RPMI7951 (cell line): ENCODE measurements at places on chromosomes 1 and 21.

DNA sequence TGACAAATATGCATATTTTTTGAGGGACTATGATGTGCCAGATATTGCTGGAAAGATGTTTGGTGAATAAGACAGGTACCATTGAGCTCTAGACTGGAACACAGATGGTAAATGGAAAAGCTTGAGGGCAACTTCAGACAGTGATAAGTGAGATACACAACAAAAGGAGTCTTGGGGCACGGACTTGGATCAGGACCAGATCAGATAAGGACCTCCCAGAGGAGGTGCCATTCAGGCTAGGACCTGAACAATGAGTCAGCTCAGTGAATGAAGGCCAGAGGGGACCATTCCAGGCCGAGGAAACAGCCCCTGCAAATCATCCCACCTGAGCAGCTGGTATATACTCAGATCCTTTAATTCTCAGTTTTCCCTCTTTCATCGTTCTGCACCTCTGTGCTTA is 1.8 kb upstream of the KCNJ15 start:
- DNase-seq = peak; percentile 93

DNA sequence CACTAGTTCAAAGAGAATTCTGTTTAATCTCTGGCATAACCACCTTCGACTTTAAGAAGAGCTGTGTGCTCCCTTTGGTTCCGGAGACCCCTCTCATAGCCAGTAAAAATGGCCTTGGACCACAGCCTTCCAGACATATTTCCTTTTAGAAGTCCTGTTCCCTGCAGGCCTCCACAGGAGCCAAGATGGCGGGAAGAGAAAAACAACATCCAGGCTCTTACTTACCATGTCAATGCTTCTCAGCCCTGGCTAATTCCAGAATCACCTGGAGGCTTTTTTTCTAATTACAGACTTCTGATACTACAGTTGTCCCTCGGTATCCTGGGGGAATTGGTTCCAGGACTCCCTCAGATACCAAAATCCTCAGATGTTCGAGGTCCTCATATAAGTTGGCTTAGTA is 362.5 kb downstream of the PBX1 start:
- no peak for DNase-seq

GRCh38 chr1:226408285-226409184 is 642 bp upstream of the PARP1 start:
- DNase-seq = no peak

GRCh38 chr1:192382758-192383157 is 66.0 kb downstream of the RGS21 start:
- no peak for DNase-seq

DNA sequence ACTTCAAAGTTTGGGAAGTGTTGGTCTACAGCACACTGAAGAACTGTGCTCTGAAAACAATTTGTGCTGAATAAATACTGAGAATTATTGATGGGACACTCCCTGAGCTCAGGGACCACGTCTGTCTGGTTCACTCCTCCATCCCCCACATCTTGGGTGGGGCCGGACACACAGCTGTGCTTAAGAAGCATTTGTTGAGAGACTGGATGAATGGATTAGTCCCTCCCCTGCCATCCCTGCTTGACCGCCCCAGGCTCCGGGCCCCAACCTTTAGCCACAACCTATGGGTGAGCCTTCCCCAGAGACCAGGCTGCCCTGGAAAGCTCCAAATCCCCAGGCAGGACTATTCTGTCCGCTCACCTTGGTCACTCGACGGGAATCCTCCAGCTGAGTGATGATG is 7.5 kb downstream of the TRIM63 start:
- no peak for DNase-seq

DNA sequence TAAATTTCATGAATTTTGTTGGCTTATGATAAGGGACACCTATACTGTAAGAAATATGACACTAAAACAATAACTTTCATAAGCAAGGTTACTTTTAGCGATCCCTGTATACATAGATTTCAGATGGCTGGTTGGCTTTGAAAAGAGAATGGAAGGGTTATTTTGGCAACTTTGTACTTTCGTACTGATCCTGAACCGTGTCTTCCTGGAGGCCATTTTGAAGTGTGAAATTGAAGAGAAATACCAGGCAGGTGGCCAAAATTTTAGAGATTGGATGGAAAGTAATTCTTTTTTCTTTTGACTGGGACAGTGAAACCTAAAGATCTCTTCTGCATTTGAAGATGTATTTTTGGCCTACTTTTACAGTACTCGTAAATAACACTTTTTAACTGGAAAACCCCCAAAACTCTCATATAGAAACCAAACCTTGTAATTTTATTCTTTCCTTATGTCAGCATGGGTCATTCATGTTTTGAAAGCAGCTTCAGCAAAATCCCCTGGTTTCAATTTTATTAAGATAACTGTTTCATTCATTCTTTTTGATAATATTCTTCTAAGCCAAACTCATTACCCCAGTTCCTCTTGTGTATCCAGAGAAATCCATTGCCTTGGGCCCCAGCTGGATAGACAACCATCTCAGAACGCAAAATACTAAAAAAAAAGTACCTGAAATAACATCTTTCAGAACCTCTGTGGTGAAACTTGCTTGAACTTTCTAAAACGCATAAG is 38.4 kb upstream of the ZNF281 start:
- DNase-seq = no peak

- DNase-seq = no peak
Observed at GRCh38 chr1:11450310-11450709, 28.6 kb upstream of the DISP3 start.

DNA sequence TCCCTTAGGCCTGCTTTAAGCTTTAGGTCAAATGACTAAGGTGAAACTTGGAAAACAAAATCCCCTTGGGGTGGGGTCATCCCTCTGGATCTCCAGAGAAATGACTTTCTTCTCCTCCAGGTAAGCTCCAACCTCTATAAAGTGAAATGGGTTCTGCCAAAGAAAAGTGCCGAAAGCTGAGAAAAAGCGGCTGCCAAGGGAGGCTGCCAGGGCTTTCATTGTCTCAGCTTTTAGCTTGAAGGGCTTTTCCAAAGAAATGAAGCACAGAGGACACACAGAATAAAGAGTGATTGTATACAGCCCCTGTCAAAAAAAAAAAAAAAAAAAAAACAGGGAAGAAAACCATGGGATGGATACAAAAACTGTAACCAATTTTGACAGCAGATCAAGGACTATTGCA is 126.9 kb downstream of the TGFBR3 start:
- no peak for DNase-seq

- DNase-seq = no peak
Observed at GRCh38 chr1:1430992-1431844, 4.3 kb upstream of the VWA1 start.

GRCh38 chr1:197250616-197251015 is 17.4 kb upstream of the CRB1 start:
- DNase-seq = no peak

GRCh38 chr1:38549191-38549590 is 310.4 kb downstream of the RRAGC start:
- no peak for DNase-seq

- DNase-seq = no peak
Observed at GRCh38 chr1:210525716-210526454, 197.2 kb downstream of the HHAT start.

- no peak for DNase-seq
Observed at GRCh38 chr1:92662048-92662447, 122.9 kb downstream of the EVI5 start.

DNA sequence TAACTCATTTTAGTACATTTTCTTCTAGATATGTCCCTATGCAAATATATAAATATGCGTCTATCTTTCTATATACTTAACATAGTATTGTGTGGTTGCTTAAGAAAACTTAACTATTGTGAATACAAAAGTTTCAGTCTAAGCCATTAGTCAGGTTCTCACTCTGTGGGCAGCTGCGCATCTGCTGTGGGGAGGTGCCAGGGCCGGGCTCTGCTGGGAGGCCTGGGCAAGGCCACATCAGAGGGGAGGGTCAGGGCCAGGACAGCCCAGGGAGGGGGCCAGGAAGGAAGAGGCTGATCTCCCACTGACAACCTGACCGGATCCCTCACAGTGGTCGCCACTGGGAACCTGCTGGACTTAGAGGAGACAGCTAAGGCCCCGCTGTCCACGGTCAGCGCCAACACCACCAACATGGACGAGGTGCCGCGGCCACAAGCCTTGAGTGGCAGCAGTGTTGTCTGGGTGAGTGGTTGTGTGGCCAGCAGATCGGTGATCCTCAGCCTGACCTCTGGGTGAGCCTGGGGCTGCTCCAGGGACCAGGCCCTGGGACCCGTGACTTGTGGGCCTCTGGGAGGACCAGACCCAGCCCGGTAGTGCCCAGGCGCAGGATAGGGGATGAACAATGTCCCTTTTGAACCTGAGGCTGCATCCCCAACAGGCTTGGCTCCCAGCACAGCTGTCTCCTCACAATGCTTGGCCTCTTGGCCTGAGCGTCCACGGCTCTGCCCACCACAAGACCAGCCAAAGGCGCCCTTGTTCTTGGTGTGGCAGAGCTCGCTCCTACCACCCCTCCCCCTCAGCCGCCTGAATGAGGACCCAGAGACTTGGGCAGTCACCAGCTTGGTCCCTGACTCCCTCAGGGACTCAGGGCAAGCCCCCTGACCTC is 20.2 kb downstream of the LDLRAP1 start:
- peak; percentile 63 for DNase-seq

DNA sequence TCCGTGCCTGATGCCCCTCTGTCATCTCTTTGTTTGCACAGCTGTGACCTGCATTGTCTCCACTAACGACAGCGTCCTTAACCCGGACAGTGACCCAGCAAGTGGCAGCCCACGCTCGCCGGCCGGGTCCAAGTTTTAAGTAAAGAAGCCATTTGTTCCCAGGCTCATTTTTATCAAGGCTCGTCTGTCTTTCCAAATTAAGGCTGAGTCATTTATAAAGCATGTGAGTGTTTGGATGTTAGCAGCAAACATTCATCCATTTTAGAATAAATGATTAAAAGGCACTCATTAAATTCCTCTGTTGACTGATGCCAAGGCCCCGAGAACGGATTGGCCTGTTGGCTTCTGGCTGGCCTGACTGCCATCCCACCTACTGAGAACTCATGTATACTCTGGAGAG is 514.5 kb downstream of the NPHP4 start:
- DNase-seq = peak; percentile 11

DNA sequence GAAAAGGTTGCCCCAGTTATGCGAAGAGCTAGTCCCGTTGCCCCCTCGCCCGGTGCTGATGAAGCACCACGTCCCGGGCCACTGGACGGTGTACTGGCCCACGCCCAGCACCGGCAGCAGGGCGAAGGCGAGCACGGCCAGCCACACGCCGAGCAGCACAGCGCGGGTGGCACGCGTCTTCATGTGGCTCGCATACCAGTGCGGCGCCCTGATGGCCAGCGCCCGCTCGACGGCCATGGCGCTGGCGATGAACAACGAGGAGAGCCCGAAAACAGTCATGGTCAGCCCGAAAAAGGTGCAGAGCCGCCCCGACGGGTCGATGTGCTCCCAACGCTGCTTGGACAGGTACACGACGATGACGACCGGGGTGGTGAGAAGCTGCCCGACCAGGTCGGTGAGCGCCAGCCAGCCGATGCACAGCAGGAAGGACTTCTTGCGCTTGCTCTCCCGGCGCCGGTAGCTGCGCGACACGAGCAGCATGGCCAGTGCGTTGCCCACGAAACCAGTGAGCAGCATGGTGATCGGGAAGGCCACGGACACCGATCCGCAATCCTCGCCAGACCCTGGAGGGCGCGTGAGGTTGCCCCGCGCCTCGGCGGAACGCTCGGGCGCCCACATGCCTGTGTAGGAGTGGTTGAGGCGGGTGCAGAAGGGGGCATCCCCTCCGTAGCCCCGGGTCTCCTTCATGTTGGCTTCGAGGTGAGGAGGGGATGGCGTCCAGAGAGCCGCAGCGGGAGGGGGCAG is 553 bp downstream of the PTGER3 start:
- no peak for DNase-seq

- DNase-seq = no peak
Observed at GRCh38 chr21:40021558-40022351, 154.5 kb downstream of the PCP4 start.

DNA sequence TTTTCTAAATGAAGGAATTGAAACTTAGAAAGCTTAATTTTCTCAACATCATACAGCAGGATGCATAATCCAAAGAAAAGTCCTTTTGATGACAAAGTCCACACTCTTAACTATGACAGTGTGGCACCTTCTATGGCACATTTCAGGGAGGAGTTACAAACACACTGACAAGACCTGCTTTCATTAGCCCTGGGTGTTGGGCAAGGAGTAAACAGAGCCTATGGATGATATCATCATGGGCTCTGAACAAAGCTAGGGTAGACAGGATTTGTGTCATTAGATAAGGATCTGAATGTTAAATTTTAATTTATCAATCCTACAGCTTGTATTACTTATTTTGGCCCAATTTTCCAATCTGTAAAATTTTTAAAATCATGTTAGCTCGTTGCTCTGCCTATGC is 62.6 kb upstream of the DENND1B start:
- no peak for DNase-seq

- DNase-seq = no peak
Observed at GRCh38 chr1:96427616-96428015, 294.0 kb upstream of the PTBP2 start.

DNA sequence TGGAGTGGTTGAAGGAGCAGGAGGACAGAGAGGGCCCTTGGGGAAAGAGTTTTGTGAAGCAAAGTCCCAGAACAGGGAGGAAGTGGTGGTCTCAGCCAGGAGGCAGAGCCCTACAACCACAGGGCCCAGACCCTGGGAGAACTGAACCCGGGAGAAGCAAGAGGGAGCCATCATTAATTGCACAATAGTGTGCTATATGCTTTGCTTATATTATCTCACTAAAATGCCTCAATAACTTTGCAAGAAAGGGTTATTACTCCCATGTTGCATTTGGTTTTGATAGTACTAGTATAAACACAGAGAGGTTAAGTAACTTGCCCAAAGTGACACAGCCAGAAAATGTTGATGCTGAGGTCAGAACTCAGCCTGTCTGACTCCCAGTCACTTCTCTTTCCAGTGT is 124.3 kb downstream of the FOXD2 start:
- DNase-seq = no peak

GRCh38 chr1:238018214-238018613 is 127.5 kb upstream of the ZP4 start:
- DNase-seq = no peak

DNA sequence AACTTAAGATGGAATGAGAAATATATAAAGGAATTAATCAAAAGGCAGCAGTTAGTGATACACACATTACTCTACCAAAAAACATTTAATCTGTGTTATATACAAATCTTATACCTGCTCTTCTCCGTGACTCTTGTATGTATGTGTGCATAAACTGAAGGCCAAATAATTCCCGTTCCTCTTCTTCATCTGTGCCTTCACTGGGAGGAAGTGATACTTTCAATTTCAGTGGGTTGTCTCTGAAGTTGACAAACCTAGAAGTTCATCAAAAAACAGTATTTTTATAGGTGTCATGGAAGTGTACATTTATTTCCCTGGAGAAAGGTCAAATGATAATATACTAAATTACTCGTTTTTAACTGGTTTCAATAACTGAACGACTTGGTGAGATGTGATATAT is 19.3 kb downstream of the TRMT13 start:
- DNase-seq = no peak

- DNase-seq = no peak
Observed at GRCh38 chr1:93148001-93148400, 32.2 kb downstream of the TMED5 start.
